Inflammatory macrophage treated with lipopolysaccharide for 1 hour (primary cell): ENCODE measurements at places on chromosomes 5 and 9.

GRCh38 chr9:72734631-72735030 lies 213.2 kb downstream of the TMC1 start:
- DNase-seq: peak; percentile 96

DNA sequence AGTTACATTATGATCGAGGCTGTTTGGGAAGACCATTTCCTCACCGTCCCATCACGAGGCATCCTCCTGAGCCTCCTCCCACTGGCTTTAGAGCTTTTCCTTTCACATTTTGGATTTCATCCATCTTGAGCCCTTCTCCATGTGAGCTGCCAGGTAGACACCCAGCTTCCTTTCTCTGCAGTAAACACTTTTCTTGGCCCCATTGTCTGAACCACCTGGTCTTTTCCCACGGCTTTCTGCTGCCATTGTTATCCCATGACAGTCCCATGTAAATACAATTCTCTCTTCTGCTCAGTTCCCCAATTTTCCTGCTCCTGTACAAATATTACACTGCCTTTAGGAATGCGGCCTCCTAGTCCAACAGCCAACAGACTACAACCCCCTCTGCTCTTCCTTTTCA lies 24.1 kb downstream of the UBE2QL1 start:
- no peak for DNase-seq

DNA sequence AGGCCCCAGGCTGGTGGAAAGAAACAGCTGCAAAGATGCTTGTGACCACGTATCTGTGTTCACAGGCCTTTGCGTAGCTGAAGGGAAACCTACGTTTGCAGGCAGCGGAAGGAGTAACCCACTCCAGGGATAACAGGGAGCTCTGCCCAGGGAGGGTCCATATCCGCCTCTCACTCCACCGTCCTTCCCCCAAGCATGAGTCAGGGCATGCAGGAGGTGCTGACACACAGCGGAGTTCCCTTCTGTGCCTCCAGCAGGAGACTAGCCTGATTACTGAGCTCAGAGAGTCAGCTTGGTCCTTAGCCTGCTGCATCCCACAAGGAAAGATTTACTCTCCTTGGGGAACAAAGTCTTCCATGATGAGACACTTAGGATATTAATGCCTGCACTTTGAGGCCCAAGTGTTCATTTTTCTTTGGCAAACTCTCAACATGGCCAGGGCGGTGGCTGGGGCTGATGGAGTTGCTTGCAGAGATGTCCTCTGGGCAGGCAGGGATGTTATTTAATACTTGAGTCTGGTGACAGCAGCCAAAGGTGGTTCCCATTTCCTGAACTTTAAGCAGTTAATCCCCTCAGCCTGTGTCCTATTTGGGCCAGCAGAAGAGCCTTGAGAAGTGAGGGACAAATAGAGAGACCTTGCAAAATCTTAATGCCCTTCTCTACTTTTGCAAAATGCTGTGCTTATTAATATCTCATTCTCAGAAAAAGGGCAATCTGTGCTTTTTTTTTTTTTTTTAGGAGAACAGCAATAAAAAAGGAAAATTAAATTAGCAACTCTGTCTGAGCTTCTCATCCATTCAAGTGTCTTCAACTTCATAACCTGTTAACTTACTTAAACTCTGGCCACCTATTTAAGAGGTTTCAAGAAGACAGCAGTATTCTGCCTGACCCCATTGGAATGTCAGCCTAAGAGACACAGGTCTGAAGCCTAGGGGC lies 222.1 kb downstream of the HSPA4 start:
- no peak for DNase-seq

- DNase-seq: no peak
These were observed 24.4 kb downstream of the TNC start for GRCh38 chr9:115093520-115093919.

DNA sequence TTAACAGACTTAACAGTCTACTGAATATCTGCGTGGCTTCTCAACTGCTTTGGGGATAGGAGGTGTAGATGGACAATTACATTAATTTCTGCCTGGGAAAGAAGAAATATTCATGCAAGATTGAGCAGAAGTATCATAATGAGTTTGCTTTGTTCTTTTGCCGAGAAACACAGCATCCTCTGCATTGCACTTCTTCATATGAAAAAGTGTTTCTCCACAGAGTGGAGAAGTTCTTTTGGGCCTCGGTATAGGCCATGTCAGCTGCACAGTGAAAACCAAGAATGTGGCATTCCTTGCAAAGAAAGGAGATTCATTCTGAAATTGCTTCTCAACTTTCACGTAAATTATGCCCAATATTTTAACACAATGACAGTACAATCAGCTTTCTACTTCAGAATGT lies 17.6 kb upstream of the SNX2 start:
- no peak for DNase-seq

DNA sequence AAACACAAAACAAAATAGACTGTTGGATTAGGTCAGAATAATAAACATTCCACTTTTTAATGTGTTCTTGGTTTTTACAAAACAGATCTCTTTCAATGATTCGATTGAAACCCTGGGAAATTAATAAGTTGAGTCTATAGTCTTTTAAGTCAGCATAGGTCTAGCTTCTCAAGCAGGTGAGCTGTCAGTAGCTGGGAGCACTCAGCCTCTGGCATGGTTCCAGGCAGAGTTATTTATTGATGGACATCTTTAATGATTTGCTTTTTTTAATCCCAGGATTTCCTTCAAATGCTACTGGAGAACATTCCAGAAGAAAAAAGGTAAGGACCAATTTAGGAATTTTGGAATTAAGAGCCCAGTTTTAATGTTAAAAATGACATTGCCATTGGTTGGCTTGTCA lies 241.0 kb downstream of the AOPEP start:
- no peak for DNase-seq

- no peak for DNase-seq
These were observed 752 bp downstream of the CCNJL start for GRCh38 chr5:160311491-160312133.

DNA sequence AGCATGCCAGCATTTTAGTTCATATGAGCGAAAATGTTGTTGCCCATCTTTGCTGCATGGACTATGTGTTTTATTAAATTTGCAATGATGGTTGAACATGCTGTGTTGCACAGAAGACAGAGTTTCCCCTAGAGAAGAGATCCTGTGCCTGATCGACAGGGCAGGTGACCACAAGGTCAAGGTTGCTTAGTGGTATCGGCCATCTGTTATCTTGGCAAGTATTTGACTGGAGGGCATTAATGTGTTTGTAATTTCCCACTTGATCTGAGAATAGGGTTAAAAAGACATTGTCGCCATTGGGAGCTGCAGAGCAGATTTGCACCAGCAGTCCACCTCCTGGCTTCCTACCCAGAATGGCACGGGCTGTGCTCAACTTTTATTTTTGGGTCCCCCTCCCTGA lies 1523.6 kb upstream of the WWC1 start:
- DNase-seq: no peak

DNA sequence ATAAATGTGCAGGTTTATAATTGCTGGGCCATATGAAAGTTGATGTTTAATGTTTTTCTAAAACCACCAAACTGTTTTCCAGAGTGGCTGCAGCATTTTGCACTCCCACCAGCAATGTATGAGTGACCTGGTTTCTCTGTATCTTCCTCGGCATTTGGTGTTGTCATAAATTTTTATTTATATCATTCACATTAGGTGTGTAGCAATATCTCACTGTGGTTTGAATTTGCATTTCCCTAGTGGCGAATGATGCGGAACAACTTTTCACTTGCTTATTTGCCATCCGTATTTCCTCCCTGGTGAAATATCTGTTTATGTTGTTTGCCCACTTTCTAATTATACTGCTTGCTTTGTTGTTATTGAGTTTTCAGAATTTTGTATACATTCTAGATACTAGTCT lies 295.7 kb upstream of the TUT7 start:
- no peak for DNase-seq

DNA sequence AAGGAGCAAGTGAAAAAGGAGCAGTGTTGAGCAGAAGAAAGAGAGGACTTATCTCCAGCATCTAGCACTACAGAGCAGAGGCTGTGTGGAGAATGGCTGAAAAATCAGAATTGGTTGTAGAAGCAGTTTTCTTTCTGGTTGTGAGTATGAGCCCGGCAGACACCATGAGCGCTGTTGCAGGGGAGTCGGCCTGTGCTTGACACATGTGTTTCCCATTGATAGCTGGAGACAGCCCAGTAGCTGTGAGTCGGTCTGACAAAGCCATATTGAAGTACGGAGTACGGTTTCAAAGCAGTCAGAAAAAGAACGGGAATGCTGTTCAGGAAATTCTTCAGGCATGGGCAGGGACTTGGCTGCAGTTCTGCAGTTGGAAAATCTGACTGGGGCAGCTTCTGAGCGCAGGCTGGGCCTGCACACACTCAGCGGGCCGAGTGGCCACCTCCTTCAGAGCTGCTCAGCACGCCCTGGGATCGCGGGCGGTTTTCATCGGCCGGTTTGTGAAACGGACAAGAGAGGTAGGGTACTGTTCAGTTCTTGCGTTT lies at the start of gene SGCD:
Gene SGCD, plus strand, starts transcription at position 447 of the 542 bp plus-strand sequence.
- no peak for DNase-seq
